ENCODE measurements at places on chromosomes 7 and 10. TPM values are rescaled to one million over a fixed set of nuclear protein-coding genes. Genes with fewer than 3 reads are reported as not detected.

The VENTX gene
- total RNA-seq = 6.0 TPM

DNA sequence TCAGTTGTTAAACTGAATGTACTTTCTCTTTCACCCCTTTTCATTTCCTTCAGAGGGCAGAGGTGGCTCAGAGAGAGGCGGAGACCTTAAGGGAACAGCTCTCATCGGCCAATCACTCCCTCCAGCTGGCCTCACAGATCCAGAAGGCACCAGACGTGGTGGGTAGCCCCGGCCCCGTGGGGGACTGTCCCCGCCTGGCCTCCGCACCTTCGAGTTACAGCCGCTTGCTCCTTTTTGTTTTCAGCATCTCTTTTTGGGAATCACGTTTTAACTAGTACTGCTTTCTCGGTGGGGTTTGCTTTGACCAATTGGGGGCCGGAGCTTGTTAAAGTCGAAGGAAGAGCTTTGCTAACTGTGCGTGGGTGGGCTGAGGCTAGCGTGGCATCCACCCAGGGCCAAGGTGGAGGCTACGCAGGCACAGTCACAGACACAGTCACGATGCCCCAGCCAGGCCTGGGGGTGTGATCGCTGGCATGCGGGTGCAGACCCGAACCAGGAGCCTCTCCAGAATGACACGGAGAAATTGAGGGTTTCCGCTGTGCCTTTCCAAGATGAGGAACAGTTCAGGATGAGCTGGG is 116.2 kb upstream of the SH2B2 start:
- no peak for DNase-seq

GRCh38 chr10:1183033-1183396 is 126.8 kb downstream of the WDR37 start:
- no peak for DNase-seq

GRCh38 chr10:60148266-60148840 is 241.3 kb downstream of the ANK3 start:
- DNase-seq = no peak

The TRIM74 gene
- 2.4 TPM for total RNA-seq

The METTL27 gene
- total RNA-seq = 5.7 TPM

DNA sequence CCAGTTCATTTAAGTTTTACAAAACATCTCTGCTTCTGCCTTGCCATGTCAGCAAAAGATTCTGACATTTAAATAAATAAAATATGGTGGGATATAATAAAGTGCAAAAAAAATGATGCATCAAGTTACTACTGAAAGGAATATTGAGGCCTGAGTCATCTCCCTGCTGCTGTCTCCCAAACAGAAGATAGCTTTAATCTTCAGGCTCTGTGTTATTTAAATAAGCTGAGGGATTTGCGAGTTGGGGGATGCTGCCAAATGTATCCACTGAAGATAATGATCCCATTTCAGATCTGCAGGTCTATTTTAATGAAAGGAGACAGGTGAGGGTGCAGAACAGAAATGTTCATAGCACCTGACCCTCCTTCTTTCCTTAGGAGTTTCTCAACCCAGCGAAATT is 720.8 kb downstream of the AUTS2 start:
- no peak for DNase-seq

DNA sequence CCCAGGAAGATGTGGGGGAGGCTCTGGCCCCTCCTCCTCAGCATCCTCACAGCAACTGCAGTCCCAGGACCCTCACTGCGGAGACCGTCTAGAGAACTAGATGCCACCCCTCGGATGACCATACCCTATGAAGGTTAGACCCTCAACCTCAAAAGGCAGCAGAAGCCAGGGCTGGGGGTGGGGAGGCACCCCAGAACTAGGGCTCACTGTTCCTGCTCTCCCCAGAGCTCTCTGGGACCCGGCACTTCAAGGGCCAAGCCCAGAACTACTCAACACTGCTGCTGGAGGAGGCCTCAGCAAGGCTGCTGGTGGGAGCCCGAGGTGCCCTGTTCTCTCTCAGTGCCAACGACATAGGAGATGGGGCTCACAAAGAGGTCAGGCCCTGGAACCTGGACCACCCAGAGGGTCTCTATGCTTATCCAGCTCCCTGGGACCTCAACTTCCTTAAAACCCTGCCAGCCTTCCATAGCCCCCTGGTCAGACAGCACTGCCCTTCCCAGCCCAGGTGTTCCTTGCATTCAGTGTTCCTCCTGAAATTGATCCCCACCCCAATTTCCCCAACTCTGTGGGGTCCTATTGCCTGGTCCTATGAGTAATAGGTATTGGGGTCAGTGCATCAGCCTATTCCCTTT is 3.7 kb downstream of the SEMA4G start:
- no peak for DNase-seq

The OSBPL3 gene
- total RNA-seq = 6.9 TPM

The H2BK1 gene
- not detected for total RNA-seq

DNA sequence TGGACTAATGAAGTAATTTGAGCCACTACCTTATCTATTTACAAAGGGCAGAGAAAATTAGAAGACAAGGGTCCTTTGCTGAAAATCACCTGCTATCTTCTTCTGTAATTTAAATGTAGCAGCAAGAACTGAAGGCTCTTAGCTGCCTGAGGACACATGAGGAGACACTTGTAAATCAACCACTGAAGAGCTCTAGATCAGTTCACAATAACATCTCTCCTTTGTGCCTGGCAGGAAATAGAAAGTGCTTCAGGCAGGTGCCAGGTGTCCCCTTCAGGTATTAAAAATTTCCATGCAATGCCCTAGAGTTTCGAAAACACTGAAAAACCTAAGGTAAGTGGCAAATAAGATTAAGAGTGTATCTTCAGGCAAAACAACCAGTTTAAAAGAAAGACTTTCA is 474.6 kb downstream of the GRM8 start:
- no peak for DNase-seq

The GIMAP4 gene
- 16.1 TPM for total RNA-seq

The CTTNBP2 gene
- 12.6 TPM for total RNA-seq

- no peak for DNase-seq
These were observed 47.3 kb downstream of the CDCA7L start for GRCh38 chr7:21898265-21898930.

GRCh38 chr7:76204147-76204546 is 2.5 kb downstream of the SRRM3 start:
- no peak for DNase-seq

The TMEM273 gene
- 12.2 TPM for total RNA-seq

The RHEB gene
- 124 TPM for total RNA-seq

The PTPRZ1 gene
- 33.9 TPM for total RNA-seq

DNA sequence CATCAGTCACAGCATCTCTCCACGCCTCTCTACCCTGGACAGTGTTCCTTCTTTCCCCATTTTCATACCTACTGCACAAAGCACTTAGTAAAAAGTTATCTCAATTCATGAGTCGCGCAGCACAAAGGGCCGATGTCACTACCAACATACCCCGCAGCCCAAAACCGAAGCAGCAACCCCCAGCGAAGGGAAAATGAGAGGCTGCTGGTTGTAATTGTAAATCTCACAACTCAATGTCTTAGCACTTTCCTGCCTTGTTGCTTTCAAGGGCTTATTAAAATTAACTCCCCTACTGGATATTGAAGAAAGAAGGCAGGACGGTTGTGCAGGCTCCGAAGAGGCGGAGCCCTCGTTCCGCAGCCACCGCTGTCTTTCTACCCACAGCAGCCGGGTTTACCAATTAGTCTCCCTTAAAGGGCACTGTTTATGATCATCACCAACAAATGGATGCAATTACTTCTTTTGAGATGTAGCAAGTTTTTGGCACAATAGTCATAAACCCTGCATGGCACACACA is 6.5 kb downstream of the DIP2C start:
- DNase-seq = no peak

- DNase-seq = no peak
These were observed 10.4 kb downstream of the FKBP6 start for GRCh38 chr7:73338321-73338720.

The LRMDA gene
- 15.9 TPM for total RNA-seq

DNA sequence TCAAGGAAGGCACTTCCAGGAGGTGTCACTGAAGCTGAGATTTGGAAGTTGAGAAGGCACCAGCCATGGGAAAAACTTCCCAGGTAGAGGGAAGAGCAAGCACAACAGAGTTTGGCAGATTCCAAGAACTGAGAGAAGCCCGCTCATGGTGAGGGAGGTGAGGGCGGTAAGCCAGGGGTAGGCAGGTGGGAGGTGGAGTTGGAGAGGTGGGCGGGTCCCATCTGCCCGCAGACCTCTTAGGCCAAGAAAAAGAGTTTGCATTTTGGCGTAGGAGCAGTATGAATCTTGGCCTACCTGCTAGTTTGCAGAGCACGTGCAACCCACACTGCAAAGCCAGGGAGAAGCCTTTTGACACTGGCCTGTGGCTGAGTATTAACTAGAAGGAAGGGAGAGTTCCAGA is 18.8 kb downstream of the FRMPD2 start:
- DNase-seq = no peak

- no peak for DNase-seq
These were observed 25.9 kb upstream of the DDC start for GRCh38 chr7:50591098-50591479.

The TMEM229A gene
- total RNA-seq = not detected

The BRAF gene
- 41.5 TPM for total RNA-seq

DNA sequence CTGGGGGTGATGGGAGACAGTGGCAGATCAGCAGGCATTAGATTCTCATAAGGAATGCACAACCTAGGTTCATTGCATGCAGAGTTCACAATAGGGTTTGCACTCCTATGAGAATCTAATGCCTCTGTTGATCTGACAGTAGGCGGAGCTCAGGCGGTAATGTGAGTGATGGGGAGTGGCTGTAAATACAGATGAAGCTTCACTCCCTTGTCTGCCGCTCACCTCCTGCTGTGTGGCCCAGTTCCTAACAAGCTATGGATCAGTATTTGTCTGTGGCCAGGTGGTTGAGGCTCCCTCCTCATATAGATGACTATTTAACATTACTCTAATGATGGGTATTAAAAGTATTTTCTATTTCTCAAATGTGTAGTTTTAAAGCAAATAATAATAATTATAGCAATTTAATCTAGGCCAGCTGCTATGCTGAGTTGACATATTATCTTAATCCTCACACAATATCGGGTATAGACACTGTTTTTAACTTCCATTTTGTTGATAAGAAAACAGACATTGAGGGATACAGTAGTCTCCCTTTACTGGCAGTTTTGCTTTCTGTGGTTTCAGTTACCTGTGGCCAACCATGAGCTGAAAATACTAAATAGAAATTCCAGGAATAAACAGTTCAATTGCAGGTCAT is 39.9 kb downstream of the KIF20B start:
- DNase-seq = no peak

DNA sequence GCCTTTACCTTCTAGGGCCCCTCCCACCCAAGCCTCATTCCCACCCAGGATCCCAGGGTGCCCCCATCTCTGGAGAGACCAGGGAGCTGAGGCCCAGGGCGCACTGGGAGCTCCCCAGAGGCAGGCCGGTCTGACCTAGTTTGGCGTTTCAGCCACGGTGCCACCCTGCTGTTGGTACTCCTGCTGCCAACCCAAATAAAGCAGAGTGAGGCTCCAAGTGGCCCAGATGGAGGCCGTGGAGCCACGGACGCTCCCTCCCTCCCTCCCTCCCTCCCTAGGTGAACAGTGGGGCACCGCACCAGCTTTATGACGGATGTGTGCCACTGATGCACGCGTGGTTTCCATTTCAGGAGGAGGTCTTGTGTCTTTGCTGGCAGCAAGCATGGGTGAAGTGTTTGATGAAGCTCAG is 1.8 kb downstream of the INPP5A start:
- DNase-seq = no peak

GRCh38 chr10:76491216-76491615 is 1059.8 kb downstream of the LRMDA start:
- DNase-seq = no peak

The OR2A1 gene
- 0.09 TPM for total RNA-seq

The MLXIPL gene
- 52.9 TPM for total RNA-seq

- DNase-seq = no peak
These were observed 577 bp downstream of the DNAJB9 start for GRCh38 chr7:108570146-108570755.

- no peak for DNase-seq
These were observed 496.9 kb downstream of the CCSER2 start for GRCh38 chr10:84825330-84825729.

Measured in omental fat pad (tissue), 4 donors.